ENCODE measurements at places on chromosomes 5 and 9. TPM values are rescaled to one million over a fixed set of nuclear protein-coding genes. Genes with fewer than 3 reads are reported as not detected.

DNA sequence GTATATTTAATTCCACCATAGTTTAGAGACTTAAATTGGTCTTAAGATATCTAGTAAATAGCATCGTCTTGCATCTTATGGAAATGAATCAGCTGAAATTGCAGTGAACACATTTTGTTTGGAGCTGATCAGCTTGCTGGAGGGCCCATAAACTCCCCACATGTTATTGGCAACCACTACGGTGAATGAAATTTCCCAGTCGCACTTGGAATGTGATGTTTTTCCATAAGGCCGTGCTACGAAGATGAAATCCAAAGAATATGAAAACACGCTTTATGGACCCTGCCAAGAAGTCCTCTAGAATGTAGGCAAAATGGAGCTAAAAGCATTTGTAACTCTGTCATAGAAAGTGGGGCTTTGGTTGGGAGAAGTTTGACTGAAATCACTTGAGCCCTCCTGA is 572.1 kb downstream of the ACTL7B start:
- peaks cover 2% of the 10 kb centered on the region for H3K27me3 ChIP-seq
- no peak for DNase-seq
- no peaks in the 10 kb centered on the region for H3K36me3 ChIP-seq
- no peak overlapping the region for H3K27ac ChIP-seq
- no peaks in the 10 kb centered on the region for H3K4me1 ChIP-seq

DNA sequence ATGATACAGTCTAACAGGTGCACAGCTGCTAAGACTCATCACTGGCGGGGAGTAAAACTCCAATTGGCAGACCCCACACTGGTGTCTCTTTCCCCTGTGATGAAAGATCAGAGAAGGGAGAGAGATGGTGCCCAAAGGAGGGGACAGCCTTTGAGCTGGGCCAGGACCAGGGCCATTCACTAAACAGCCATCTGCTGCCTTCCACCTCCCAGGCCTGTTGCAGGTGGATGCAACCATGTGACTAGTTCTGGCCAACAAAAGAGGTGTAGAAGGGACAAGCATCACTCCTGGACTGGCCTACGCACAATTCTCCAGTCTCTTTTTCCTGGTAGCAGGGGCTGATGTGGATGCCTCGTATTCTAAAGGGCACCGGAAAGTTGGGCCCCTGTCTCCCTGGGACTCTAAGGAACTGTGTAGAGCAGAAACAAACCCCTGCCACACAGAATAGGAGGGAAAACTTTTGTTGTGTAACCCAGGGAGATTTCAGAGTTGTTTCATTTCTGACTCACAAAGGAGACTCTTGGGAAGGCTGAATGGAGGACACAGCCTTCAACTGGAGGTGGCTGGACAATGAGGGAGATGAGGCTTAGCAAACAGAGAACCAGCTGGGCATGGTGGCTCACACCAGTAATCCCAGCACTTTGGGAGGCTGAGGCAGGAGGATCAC is 26.9 kb downstream of the TNIP1 start:
- H3K4me3 ChIP-seq, result no peak overlapping the region
- peaks cover 37% of the 10 kb centered on the region for H3K36me3 ChIP-seq
- no peak overlapping the region for H3K27ac ChIP-seq
- DNase-seq, result no peak

DNA sequence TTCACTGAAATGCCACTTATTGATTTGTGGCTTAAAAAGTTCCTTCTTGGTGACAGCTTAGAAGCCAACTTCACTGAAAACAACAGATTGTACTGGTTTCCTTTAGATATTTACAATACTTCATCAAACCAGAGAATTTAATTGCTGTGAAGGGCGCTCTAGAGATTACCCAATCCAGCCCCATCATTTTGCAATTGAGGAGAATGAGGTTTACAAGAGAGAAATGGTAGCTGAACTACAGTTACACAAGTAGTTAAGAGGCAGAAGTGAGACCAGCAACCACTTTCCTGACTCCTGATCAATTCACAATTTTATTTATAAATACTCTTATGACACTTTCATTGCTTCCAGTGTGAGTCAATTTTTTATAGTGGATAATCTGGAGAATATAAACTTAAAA is 103.5 kb upstream of the APC start:
- H3K4me1 ChIP-seq, result no peaks in the 10 kb centered on the region
- no peak overlapping the region for H3K4me3 ChIP-seq
- H3K27ac ChIP-seq, result no peak overlapping the region
- no peaks in the 10 kb centered on the region for H3K36me3 ChIP-seq
- H3K27me3 ChIP-seq, result peaks cover 2% of the 10 kb centered on the region

GRCh38 chr9:123089040-123089439 is 55.6 kb downstream of the GPR21 start:
- no peak overlapping the region for H3K4me3 ChIP-seq
- no peak overlapping the region for H3K27ac ChIP-seq
- H3K36me3 ChIP-seq, result peaks cover 60% of the 10 kb centered on the region

DNA sequence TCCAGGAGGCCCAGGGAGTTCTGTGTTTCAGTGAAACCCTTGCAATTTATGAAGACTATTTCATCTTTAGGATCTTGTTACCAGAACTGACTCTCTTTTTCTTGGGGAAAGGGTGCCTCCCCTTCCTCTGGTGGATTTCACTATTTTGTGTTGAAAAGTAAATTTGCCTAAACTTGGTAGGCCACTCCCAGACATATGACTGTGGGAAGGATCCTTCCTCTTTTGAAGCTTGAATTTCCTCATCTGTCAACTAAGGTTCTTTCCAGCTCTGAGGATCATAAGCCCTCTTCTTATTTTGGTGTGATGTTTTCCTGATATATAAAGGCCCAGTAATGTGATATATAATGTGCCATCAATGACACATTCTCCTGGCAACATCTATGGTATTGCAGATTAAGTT is 59.1 kb upstream of the ZFAND5 start:
- H3K4me3 ChIP-seq, result no peak overlapping the region
- no peaks in the 10 kb centered on the region for H3K4me1 ChIP-seq

DNA sequence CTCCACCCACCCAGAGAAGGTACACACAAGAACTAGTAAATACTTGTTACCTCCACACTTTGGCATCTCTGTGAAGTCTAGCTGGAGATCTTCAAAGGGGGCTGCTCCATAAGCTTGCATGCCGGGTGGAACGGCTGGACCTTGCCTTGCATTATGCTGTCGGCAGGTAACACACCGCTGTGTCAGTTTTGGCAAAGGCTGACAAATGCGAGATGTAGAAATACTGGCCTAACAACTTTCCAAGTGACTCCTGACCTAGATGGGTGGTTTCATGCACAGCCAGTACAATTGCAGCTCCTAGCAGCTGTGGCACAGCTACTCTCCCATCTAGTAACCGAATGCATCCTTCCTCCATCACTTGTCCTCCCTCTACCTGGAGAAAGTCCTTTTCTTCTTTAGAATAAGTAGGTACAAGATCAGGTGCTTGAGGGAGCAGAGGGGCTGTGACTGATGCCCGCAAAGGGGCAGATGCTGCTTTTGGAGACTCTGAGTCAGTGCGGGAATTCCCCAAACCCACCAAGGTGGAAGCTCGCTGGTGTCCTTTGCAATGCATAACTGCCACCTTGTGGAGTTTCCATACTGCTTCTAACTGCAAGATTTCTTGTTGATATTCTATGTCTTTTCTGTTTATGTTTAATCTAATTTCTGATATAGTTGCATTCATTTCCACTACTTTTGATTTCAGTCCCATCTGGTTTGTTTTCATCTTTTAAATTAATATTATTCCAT is 78.4 kb downstream of the TMEM161B start:
- no peak for DNase-seq
- H3K27me3 ChIP-seq, result peaks cover 2% of the 10 kb centered on the region
- no peak overlapping the region for H3K27ac ChIP-seq
- peak overlapping the region; percentile 13 for H3K4me3 ChIP-seq

- peak overlapping the region; percentile 44 for H3K27ac ChIP-seq
- H3K4me1 ChIP-seq, result peaks cover 25% of the 10 kb centered on the region
- H3K36me3 ChIP-seq, result no peaks in the 10 kb centered on the region
- no peak for DNase-seq
- peak overlapping the region; percentile 87 for H3K4me3 ChIP-seq
- H3K27me3 ChIP-seq, result peaks cover 3% of the 10 kb centered on the region
Measured at GRCh38 chr5:131795228-131795627, 1.6 kb downstream of the FNIP1 start.

GRCh38 chr5:59128646-59129290 is 545.9 kb downstream of the RAB3C start:
- no peaks in the 10 kb centered on the region for H3K27me3 ChIP-seq
- no peak overlapping the region for H3K4me3 ChIP-seq
- no peaks in the 10 kb centered on the region for H3K36me3 ChIP-seq
- H3K27ac ChIP-seq, result peak overlapping the region; percentile 19
- no peaks in the 10 kb centered on the region for H3K4me1 ChIP-seq

- no peak overlapping the region for H3K27ac ChIP-seq
- DNase-seq, result no peak
- peaks cover 20% of the 10 kb centered on the region for H3K4me1 ChIP-seq
Measured at GRCh38 chr5:6402939-6403338, 24.6 kb upstream of the MED10 start.

DNA sequence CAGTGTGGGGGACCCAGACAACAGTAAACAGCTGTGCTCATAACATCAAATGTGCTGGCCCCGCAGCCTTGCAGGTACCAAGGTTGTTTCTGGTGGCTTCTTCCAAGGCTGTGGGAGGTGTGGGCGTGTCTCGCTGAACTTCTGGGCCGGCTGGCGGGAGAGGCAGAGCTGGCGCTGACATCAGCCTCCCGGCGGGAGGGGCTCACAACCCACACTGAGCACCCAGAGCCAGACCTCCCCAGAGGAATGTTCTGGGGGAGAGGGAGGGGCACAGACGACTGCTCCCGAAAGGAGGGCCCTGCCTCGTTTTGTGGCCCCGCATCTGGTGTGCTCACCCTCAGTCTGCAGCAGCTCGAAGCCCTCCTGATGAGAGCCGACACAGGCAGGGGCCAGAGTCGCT is 6.9 kb upstream of the SLC12A7 start:
- peaks cover 8% of the 10 kb centered on the region for H3K27me3 ChIP-seq
- H3K27ac ChIP-seq, result no peak overlapping the region
- no peak for DNase-seq
- no peaks in the 10 kb centered on the region for H3K36me3 ChIP-seq
- no peak overlapping the region for H3K4me3 ChIP-seq

GRCh38 chr5:136062366-136063274 is 33.8 kb downstream of the TGFBI start:
- no peak overlapping the region for H3K4me3 ChIP-seq
- H3K36me3 ChIP-seq, result no peaks in the 10 kb centered on the region
- DNase-seq, result peak; percentile 36

AK3 gene
- total RNA-seq, result 29.2 TPM

DNA sequence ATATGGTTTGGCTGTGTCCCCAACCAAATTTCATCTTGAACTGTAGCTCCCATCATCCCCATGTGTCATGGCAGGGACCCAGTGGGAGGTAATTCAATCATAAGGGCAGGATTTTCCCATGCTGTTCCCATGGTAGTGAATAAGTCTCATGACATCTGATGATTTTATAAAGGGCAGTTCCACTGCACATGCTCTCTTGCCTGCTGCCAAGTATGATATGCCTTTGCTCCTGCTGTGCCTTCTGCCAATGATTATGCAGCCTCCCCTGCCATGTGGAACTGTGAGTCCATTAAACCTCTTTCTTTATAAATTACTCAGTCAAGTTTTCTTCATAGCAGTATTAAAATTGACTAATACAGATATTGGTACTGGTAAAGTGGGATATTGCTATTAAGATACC is 42.4 kb downstream of the MARCHF11 start:
- DNase-seq, result no peak
- H3K4me3 ChIP-seq, result no peak overlapping the region
- no peak overlapping the region for H3K27ac ChIP-seq

GRCh38 chr5:170434966-170435605 is 45.9 kb upstream of the KCNMB1 start:
- no peaks in the 10 kb centered on the region for H3K36me3 ChIP-seq
- H3K27me3 ChIP-seq, result peaks cover 8% of the 10 kb centered on the region
